Gastrocnemius medialis (tissue), 4 donors: ENCODE measurements at places on chromosomes 13 and 19. TPM values are rescaled to one million over a fixed set of nuclear protein-coding genes. Genes with fewer than 3 reads are reported as not detected.

DNA sequence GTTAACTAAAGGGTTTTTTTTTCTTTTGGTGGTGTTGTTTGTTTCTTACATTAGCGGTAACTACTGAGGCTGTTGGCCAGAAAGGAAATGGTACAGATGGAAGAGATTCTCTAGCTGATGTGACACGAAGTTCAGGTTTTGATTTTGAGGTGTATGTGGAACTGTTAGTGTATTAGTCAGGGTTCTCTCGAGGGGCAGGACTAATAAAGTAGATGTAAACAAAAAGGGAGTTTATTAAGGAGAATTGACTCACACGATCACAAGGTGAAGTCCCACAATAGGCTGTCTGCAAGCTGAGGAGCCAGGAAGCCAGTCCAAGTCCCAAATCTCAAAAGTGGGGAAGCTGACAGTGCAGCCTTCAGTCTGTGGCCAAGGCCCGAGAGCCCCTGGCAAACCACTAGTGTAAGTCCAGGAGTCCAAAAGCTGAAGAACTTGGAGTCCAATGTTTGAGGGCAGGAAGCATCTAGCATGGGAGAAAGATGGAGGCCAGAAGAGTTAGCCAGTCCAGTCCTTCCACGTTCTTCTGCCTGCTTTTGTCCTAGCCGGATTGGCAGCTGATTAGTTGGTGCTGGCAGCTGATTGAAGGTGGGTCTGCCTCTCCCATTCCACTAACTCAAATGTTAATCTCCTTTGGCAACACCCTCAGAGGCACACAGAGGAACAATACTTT, 577.6 kb downstream of the EFNB2 start:
- DNase-seq = no peak

DNA sequence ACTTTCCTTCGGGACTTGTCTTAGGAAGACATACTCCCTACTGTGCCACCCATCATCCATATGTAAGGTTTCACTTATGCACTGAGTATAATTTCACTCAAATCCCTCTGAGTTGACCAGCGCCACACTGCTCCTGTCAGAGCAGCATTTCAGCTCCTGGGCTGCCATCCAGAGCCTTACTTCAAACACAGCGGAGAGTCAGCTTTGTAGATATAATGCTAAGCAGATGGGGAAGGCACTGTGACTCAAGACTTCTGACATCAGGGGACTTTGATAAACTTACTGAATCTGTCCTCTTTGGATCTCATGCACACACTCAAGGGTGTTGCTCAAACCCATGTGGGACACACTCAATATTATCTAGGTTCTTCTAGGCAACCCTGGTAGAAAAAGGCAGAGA, 34.9 kb downstream of the DOCK9 start:
- no peak for DNase-seq

The ZNF575 gene
- not detected for total RNA-seq

- no peak for DNase-seq
These were observed 87.8 kb upstream of the RFC3 start for GRCh38 chr13:33730147-33730546.
